Fibroblast of the conjunctiva (primary cell): ENCODE measurements at places on chromosomes 13 and 19.

DNA sequence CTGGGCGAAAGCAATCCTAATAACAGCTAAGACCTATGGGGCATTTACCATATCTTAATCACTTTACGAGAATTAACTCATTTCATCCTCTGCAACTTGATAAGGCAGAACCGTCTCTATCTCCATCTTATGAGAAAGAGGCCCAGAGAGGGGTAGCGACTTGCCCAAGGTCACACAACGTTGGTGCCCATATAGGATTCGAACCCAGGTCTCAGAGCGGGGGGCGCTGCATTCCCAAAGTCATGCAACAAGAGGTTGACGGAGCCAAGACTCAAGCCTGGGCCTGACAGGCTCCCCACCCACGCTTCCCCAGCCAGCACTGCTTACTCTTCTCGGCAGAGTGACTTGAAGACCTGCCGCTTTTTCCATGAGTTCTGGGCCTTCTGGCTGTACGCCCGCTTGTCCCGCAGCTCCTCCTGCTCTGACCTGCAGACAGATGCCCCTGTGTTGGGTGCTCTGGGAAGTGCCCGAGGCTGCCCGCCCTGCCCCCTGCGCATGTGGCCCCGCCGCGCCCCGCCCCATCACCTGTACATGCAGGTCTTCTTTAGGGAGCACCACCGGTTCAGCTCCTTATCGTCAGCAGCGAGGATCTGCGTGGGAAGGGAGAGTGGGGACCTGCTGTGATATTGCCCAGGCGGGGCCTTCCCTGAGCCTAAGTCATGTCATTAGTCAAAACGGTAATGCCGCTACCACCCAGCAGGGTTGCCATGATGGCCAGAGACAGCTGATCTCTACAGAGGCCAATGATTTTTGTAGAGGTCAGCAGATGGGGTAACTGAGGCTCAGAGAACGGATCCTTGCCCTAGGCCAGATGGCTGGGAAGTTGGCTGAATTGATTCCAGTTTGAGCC, 10.8 kb downstream of the KRI1 start:
- no peak for DNase-seq

DNA sequence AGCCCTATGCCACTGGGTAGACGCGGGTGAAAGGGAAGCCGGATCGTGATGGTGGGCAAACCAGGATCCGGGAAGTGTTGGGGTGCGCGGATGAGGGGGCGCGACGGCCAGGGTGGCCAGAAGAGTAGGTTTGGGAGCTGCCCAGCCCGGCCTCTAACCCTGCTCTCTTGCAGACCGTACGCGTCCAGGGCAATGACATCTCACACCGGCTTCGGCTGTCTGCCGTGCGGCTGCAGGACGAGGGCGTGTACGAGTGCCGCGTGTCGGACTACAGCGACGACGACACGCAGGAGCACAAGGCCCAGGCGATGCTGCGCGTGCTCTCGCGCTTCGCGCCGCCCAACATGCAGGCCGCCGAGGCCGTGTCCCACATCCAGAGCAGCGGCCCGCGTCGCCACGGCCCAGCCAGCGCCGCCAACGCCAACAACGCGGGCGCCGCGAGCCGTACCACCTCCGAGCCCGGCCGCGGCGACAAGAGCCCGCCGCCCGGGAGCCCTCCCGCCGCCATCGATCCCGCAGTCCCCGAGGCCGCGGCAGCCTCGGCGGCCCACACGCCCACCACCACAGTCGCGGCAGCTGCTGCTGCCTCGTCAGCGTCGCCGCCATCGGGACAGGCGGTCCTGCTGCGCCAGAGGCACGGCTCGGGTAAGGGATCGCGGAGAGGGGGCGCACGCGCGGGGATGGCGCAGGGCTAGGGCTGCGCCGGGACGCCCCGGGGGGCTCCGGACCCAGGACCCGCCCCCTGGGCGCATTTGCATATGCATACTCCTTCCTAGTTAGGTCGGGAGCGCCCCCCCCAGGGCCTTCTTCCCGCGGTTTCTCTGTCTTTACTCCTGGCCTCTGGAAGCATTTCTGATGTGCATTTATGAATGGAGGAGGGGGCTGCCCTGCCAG, 4.1 kb downstream of the VSTM2B start:
- DNase-seq = no peak

DNA sequence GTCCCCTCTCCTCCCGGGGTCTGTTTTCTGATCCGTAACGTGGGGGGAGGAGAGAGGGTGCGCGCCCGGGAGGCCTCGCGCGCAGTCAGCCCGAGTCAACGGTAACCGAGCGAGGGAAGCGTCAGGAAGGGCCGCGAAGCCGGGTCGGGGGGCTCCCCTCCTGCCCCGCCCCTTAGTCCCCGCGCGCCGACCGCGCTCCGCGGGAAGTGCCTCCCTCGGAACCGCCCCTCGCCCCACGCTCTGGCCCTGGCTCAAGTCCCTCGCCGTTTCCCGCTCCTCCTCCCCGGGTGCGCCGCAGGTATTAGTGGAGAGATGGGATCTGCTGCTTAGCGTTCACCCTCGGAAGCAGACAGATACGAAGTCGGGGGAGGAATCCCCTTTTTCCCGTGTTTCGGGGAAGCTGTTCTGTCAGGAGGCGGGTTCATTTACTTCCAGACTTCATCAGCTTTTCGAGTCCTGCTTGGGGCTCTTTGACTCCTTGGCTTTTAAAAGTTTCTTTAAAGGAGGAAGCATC, 770 bp downstream of the HNRNPM start:
- DNase-seq = no peak

DNA sequence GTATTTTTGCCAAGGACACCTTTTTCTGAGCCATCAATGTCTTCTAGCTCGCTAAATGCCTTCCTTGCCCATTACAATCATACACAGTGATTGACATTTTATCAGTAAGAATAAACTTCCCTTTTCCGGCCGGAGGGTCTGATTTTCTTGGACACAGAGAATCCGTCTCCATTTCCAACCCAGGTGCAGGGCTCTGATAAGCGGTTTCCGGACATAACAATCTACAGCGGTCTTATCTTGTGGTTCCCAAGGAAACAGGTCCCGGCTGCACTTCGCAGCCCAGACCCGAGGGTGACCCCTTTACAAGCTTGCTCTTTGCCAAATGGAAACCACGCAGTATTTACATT, 5.1 kb upstream of the ZNF77 start:
- no peak for DNase-seq

- DNase-seq = no peak
These were observed 32.6 kb upstream of the GATAD2A start for GRCh38 chr19:19372656-19373416.

- no peak for DNase-seq
These were observed 1.5 kb downstream of the GAS6 start for GRCh38 chr13:113862191-113862930.

GRCh38 chr13:79387853-79388252, 18.2 kb downstream of the RBM26 start:
- DNase-seq = no peak

- DNase-seq = no peak
These were observed 1.1 kb downstream of the PPAN start for GRCh38 chr19:10107254-10107653.

DNA sequence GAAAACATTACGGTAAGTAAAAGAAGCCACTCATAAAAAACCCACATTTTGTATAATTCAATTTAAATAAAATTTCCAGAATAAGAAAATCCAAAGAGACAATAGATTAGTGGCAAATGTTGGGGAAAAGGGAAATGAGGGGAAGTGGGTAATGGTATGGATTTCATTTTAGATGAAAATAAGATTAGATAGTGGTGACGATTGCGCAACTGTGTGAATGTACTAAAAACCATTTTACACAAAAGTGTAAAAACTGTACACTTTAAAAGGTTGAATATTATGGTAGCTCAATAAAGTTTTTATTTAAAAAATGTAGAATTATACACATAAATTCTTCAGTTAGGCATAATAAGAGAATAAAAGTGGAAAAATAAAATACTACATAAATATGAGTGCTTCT, 3.7 kb downstream of the MBD3L1 start:
- no peak for DNase-seq

DNA sequence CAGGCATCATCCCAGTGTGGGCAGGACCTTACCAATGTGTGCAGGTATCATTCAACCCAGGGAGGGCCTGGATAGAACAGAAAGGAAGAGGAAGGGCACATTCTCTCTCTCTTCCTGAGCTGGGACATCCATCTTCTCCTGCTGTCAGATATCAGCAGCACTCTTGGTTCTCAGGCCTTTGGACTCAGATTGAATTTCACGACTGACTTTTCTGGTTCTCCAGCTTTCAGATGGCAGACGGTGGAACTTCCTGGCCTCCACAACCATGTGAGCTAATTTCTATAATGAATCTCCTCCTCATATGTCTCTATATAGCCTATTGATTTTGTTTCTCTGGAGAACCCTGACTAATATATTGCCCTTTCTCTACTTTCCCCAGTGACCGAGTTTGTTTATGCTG, 77.3 kb downstream of the OLFM4 start:
- DNase-seq = no peak

DNA sequence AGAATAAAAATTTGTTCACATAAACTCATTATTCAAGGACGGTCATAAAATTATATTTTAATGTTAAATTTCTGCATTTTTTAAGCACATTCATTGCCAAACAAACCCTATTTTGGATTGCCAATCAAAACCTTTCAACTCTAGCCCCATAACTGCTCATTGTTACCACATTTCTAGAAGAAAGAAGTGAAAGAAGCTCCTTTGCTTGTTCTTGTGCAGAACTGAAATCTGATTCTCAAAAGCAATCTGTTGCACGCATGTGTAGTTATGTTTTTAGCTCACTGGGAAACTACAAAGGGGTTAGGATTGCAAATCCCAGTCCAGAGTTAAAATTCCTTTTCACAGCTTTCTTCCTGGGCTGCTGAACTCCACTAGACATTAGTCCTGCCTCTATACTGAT, 109.5 kb upstream of the MIR17HG start:
- DNase-seq = no peak

DNA sequence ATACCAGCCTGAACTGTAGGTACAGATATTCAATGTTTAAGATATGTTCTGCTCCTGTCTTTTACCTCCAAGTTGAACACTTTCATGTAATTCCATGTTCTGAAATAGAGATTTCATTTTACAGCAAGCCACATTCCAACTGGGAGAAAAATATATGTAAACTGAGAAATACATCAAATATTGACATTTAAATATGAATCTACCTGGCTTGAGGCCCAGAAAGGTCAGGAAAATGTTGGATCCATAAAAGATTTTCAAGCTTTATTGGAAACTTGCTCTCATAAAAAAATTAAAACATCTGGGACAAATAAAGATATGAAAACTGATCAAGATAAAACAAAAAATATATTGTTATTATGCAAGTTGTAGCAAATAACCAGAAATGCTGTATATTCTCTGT, 1078.7 kb upstream of the ATXN8OS start:
- no peak for DNase-seq

DNA sequence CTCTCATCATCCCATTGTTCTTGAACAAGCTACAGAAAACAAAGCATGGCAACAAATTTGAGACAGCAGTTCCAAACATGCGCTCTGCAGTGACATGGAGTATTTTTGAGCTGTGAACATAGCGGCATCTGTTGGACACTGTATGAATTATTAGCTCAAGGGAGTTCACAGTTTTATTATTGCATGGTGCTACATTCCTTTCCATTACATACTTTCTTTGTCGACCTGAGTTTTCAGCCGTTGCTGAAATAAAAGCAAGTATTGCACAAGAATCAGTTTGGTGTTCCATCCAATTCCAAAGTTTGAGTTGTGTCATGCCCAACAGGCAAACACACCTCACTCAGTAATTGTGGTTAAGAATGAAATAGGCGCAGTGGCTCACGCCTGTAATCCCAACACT, 30.1 kb upstream of the METTL21C start:
- DNase-seq = peak; percentile 63

GRCh38 chr19:40236026-40236355, 9.5 kb upstream of the CCNP start:
- no peak for DNase-seq

- DNase-seq = no peak
These were observed 458.4 kb downstream of the SLITRK1 start for GRCh38 chr13:83423861-83424260.

GRCh38 chr13:40315416-40316064, 350.9 kb downstream of the FOXO1 start:
- no peak for DNase-seq

- no peak for DNase-seq
These were observed 925.9 kb upstream of the SLITRK6 start for GRCh38 chr13:86725105-86725504.

- no peak for DNase-seq
These were observed 75.6 kb upstream of the ZNF507 start for GRCh38 chr19:32269831-32270230.

DNA sequence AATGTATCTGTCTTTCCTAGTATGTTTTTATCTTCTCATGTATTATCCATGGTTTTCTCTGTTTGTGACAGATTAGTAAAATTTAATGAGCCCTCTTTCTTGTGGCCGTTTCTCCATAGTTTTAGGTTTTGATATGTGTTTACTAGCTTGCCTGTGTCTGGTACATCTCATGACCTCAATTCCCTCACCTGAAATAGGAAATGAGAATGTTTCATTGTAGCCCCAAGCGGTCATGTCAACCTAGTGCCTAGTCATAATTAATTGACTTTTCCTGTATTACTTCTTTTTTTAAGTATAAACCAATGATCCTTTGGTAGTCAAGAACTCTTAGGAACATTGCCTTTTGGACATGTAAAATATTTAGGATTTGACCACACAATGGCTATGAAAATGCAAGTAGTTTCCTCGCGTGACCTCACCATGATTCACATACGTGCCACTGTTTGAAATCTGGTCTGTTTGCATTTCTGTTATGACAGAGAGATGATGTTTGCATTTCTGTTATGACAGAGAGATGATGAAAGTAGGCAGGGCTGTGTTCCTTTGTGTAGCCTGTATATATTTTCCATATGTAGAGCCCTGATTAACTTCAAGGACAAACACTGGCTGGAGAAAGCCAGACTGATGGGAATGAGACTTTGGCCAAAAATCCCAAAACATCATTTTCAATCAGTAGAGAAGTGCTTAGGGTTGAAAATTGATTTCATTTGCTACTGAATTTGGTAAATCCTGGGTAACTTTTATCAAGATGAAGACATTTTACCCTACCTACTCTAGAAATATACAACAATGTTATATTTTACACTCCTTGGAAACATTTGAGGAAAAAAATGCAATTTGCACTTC, 104.8 kb downstream of the TNFRSF19 start:
- DNase-seq = peak; percentile 64
